ENCODE measurements at places on chromosomes 13 and 19.

DNA sequence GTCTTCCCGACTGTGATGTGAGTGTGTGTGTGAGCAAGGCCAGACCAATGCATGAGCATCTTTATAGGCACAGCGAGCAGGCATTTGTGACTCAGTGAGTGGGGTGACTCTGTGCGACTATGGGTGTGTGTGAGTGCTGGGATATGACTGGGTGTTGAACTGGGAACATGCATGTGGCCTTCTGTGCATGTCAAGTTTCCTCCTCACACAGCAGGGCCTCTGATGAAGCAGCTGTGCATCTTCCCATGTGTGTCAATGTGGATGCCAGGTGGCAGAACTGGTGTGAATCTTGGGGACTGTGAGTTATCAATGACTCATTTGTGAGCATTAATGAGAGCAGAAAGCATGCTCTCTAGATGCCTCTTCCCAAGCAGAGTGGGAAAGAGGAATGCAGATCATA is 12.1 kb upstream of the LGALS14 start:
- no peak for DNase-seq

GRCh38 chr13:40190641-40191100 is 475.8 kb downstream of the FOXO1 start:
- peak; percentile 20 for DNase-seq

- DNase-seq, result no peak
Observed at GRCh38 chr13:40508127-40508526, 158.3 kb downstream of the FOXO1 start.

DNA sequence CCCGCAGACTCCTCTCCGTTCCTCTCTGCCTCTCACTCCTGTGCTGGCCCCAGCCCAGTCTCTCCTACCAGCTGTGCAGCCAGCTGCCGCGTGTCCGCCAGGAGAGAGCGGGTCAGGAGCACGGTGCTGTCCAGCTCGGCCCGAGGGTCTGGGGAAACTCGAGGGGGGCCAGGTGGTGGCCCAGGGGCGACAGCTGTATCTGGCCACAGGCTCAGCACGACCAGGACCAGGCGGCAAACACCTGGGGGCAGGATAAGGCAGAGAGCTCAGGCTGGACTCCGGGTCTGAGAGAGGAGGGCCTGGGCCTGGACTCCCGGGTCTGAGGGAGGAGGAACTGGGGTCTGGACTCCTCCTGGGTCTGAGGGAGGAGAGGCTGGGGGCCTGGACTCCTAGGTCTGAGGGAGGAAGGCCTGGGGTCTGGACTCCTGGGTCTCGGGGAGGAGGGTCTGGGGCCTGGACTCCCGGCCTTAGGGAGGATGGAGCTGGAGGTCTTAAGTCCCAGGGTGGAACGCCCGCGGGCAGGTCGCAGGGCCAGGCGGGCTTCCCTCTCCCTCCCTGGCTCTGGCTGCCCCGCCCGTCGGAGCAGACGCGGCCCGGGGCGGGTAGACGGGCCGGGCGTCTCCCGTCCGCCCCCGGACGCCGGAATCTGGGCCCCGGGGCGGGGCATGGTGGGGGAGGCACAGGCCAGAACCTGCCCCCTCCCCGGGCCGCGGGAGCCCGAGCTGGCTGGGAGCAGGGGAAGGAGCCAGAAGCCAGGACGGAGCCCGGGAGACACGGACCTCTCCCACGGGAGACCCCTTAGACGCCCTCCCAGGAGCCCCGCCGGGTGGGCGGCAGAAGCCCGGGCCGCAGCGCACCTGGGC is 1.3 kb downstream of the IL11 start:
- no peak for DNase-seq

DNA sequence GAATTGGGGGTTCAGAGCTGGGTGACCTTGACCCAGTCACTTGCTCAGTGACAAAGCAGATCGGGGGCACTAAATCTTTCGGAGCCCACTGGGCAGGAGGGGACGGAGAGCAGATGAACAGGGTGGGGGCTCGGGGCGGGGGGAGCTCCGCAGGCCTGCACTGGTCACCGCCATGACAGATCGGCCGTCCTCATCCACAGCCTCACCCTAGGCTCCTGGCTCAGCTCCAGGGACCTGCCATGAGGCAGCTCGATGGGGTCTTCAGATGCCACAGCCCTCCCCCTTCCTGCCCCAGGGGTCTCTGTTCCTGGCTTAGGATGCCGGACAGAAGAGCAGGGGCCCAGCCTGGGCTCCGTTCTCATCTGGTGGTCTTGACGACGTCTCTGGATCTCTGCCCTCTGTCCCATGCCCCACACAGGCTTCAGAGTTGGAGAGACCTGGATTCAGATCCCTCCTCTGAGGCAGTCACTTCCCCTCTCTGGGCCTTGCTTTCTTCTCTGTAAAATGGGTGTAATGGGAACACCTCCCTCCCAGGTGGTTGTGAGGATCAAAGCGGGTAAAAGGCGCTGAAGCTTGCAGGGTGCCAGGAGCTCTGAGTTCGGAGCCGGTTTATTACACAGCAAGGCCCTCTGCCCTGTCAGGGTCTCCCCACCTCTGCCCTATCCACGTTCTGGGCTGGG is 3.0 kb downstream of the KDM4B start:
- DNase-seq, result no peak

DNA sequence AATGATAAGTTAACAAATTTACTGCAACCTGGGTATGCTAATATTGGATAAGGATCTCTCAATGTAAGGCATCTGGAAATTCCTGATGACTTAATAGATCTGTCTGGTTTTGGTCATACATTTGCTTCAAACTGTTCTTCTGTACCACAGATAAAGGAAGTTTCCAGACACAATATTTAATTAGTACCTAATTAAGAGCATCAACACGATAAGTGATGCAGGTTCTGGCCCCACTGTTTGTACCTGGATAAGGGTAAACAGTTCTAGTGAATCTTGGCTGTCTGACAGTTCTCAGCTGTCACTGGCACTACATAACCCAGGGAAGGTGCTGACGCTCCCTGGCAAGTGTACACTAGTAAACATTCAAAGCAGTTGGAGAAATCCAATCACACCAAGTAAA is 165.6 kb downstream of the MZT1 start:
- no peak for DNase-seq

GRCh38 chr19:13861714-13862531 is 15.0 kb upstream of the NANOS3 start:
- peak; percentile 94 for DNase-seq

- no peak for DNase-seq
Observed at GRCh38 chr13:111470933-111471332, 150.5 kb downstream of the TEX29 start.

GRCh38 chr13:21259571-21260455 is 83.4 kb downstream of the MRPL57 start:
- DNase-seq, result no peak

GRCh38 chr19:10520652-10521318 is 3.5 kb upstream of the S1PR5 start:
- no peak for DNase-seq

DNA sequence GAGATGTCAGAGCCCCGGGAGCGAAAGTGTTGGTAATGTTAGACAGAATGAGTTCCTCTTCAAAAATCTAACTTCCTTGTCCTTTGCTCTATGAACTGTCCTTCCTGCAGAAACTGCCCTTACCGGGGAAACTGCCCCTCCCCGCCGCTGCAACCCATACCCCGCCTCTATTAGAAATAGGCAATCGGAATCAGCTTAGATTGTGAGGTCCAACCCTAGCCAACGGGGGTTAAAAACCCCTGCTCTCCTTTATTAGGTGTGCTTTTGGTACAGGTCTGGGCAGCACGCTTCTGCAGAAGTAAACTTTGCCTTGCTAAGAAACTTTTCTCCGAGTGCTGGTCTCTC is 11.5 kb upstream of the CAPNS1 start:
- no peak for DNase-seq

GRCh38 chr19:30590596-30591229 is 218.5 kb downstream of the ZNF536 start:
- no peak for DNase-seq

DNA sequence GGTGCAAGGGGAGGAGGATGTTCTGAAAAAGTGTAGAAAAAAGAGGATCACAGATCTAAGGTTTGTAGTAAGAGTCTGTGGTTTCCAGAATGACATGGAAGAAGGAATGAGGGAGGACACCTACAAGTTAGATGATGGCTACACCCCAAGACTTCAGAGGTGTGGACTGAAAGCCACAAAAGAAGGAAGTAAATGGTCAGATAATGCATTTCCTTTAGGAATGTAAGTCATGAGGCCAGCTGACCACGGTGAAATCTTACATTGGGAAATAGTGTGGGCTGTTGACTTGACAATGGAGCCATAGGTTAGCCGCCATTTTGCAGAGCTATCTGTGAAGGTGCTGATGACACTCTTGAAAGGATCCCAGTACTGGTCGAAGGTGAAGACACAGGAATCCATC is 25.3 kb upstream of the FBXO27 start:
- DNase-seq, result no peak

DNA sequence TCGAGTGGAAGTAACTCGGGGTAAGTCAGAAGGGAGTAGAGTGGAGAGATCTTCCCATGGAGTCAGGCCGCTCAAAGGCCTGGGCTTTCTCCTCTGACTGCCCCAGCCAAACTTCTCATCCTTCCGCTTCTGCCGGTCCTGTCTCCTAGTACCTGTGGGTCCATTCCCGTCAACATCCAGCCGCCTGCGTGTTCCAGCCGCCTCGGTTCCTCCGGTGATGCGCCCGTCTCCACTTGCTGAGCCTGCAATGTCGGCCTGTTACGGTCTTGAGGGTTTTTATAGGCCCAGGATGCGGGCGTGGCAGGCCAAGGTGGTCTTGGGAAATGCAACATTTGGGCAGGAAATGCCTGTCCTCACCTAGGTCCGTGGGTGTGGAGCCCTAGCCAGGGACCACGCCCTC is 38.3 kb downstream of the RASL11A start:
- no peak for DNase-seq

- DNase-seq, result no peak
Observed at GRCh38 chr13:27621116-27621365, 651 bp upstream of the POLR1D start.

DNA sequence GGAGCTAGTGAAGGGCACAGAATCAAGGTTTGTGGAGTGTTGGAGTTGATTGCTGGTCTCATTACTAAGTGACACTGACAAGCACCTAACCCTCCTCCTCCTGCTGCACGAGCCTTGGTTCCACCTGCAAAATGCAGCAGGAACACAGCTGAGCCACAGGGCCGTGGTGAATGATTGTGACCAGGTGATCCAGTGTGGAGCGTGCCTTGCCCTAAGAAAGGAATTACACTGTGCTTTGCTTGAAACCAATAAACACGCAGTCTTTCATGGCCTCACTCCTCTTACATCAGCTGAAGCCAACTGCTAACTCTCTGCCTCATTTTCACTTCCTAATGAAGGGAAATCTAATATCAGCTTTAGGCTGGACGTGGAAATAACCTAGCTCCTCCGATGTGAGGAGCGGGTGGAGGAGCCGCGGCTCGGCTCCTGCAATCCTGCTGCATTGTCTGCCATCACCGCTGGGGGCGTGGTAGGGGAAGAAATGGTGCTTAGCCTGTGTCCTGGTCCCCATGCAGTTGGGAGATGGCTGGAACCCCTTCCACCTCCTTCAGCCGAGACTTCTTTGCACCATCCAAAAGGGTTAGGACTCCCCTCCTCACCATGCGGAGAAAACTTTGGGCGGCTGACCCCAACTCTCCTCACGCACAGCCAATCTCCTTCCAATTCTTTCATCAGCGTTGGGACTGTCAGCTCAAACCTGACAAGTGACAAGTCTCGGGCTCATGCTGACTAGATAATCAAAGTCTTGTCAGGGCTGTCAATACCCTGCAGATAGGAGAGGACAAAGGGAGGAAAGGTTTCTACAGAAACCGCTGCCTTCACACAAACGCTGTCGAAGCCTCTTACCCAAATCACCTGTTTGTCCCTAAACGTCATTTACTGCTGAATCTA is 427.9 kb downstream of the ZNF536 start:
- peak; percentile 29 for DNase-seq

- DNase-seq, result no peak
Observed at GRCh38 chr13:25733696-25734435, 317.9 kb downstream of the SHISA2 start.

GRCh38 chr19:56134654-56134921 is 6.5 kb upstream of the ZNF444 start:
- no peak for DNase-seq

Data from GM12892 (cell line).